Activated CD4-positive, alpha-beta memory T cell treated with anti-CD3 and anti-CD28 coated beads, Interleukin-2, amount 10 ng/mL, durations not matched to agents 7 days and 5 days (primary cell): ENCODE measurements at places on chromosomes 3 and 15. TPM values are rescaled to one million over a fixed set of nuclear protein-coding genes. Genes with fewer than 3 reads are reported as not detected.

SLC9C1 gene
- not detected for total RNA-seq

RAB6B gene
- total RNA-seq = 4.5 TPM

RGMA gene
- total RNA-seq = 0.18 TPM

CLDN11 gene
- total RNA-seq = not detected

ACTC1 gene
- total RNA-seq = not detected

AP3S2 gene
- 30.3 TPM for total RNA-seq

GP9 gene
- total RNA-seq = not detected

GATA2 gene
- total RNA-seq = 0.08 TPM

MNS1 gene
- total RNA-seq = not detected

PRR20G gene
- total RNA-seq = not detected

SERINC4 gene
- total RNA-seq = 0.15 TPM

IRAK2 gene
- total RNA-seq = 5.1 TPM

CFAP20DC gene
- 1.4 TPM for total RNA-seq

FBXL22 gene
- 0.28 TPM for total RNA-seq

CD276 gene
- total RNA-seq = 1.6 TPM

SPINK8 gene
- total RNA-seq = not detected

DNA sequence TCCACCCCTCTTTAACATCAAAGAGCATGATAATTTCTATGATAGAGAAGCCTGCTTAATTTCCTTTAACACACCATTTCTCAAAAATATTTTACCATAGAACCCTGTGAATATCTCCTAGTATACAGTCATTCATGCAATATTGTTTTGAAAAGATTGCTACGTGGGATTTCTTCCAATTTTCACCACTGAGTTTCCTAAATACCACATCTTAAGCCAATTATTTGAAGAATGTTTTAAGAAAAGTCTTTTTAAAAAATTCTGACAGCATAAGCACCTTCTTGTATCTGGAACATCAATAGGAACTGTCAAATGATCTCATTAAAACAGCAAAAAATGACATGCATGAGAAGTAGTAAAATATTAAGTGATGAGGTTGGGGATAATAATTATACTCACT, 1126.7 kb downstream of the TUSC7 start:
- DNase-seq = no peak

DNA sequence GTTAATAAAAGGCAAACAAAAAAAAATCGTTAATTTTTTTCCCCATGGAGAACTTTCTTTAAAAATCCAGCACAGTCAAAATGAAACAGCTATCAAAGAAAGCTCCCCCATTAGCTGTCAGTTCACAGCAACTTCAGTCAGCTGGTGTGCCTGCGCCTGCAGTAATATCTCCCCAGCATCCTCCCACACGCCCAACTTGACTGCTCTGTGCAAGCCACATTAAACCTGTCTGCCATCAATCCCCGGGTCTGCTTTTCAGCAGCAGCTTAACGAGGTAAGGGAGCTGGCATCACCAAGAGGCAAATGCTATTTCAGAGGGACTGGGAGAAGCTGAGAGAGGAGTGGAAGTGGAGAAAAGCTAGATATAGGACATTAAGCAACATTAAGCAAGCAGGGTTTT, 337.5 kb downstream of the GAP43 start:
- DNase-seq = no peak

DNA sequence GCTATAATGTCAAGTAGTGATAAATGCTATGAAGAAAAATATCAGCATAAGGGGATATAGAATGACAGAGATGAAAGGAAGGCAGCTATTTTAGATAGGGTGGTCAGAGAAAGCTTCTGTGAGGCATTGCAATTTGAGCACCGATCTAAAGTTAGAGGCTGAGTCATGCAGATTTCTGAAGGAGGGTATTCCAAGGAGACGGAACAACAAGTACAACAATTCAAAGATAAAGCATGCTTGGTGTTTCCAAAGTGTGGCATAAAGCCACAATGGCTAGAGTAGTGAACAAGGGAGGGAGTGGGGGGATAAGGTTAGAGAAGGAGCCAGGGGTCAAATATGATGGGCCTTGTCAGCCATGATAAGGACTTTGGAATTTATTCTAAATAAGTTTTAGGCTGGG, 71.9 kb downstream of the PFN2 start:
- DNase-seq = no peak

- DNase-seq = no peak
Observed at GRCh38 chr3:49358884-49359225, 702 bp upstream of the GPX1 start.

- DNase-seq = no peak
Observed at GRCh38 chr3:47152578-47152977, 11.3 kb downstream of the SETD2 start.

- DNase-seq = no peak
Observed at GRCh38 chr3:53288214-53288613, 32.4 kb upstream of the TKT start.

DNA sequence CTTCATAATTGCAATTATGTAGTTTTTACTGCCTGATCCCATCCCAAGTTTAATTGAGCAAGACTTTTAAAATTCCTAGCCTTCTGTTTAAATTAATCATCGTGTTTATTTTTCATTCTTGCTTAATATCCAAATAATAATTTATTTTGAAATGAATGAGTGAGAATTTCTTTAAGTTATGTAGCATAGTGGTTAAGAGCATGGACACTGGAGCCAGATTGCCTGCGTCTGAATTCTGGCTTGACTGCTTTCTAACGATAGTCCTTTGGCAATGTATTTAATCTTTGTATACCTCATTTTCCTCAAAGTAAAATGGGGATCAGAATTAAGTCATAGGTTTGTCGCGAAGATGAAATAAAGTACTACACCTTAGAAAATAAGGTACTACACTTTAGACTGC, 71.4 kb downstream of the LRRC49 start:
- DNase-seq = no peak

- DNase-seq = no peak
Observed at GRCh38 chr15:39823634-39824033, 41.0 kb upstream of the FSIP1 start.

GRCh38 chr3:108345492-108346205, 49.3 kb downstream of the HHLA2 start:
- DNase-seq = no peak

DNA sequence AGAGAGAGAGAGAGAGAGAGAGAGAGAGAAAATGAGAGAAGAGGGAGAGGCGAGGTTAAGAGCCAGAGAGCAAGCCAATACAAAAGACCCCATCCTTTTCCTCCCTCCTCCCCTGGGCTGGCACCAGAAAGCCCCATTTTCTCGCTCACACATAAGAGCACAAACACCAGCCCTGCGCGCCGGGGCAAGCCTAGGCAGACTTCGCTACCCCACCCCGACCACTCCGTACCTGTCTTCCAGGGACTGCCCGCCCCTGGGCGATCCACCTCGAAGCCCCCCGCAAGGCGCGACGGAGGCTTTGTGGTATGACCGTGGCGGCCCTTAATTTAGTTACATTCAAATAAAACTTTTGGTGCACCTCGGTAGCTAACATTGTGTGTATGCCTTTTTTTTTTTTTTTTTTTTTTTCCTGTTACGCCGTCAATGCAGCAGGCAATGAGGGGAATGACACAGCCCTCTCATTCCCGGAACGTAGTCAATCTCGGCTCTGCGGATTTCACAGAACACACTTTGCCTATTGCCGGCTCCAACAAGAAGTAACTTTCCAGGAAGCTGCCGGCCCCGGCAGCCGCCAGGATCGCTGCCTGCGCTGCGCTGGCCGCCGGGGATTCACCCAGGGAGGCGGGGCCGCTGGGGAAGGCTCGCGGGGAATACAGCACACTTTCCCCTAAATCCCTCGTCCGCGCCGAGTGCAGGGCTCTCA, 7.7 kb downstream of the BCL6 start:
- peak; percentile 51 for DNase-seq

- DNase-seq = no peak
Observed at GRCh38 chr3:126873416-126873815, 109.5 kb upstream of the PLXNA1 start.

- DNase-seq = no peak
Observed at GRCh38 chr3:135057996-135058395, 262.9 kb downstream of the EPHB1 start.

- no peak for DNase-seq
Observed at GRCh38 chr3:154776549-154777225, 303.4 kb upstream of the MME start.

GRCh38 chr3:18113417-18113816, 311.7 kb downstream of the SATB1 start:
- DNase-seq = no peak

GRCh38 chr3:335240-335639, 138.7 kb downstream of the CHL1 start:
- no peak for DNase-seq

DNA sequence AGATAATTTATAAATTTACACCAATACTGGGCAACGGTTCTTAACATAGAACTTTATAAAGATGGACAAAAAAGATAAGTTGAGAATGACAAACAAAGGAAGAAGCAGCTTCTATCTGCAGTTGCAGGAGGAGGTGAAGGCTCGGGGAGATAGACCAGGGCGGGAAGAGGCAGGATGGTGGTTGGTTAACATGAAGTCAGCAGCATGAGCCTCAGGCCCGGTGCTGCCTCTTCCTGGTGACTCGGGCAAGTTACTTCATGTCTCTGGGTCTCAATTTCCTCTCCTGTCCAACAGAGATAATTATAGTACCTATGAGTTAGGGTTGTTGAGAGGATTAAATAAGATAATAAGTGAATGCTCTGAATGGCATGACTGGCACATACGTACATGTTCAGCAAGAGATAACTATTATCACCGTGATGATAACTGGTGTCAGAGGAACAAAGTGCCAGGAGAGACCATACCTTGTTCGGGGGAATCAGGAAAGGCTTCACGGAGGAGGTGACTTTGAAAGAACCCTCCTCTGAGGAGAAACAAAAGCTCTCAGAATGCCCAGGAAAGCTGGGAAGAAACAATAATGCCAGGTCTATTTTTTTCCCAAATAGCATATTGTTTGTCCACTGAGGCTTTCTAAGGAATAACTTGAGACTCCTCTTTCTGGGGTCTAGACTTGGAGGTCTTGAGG, 4.4 kb downstream of the PAK6 start:
- no peak for DNase-seq

DNA sequence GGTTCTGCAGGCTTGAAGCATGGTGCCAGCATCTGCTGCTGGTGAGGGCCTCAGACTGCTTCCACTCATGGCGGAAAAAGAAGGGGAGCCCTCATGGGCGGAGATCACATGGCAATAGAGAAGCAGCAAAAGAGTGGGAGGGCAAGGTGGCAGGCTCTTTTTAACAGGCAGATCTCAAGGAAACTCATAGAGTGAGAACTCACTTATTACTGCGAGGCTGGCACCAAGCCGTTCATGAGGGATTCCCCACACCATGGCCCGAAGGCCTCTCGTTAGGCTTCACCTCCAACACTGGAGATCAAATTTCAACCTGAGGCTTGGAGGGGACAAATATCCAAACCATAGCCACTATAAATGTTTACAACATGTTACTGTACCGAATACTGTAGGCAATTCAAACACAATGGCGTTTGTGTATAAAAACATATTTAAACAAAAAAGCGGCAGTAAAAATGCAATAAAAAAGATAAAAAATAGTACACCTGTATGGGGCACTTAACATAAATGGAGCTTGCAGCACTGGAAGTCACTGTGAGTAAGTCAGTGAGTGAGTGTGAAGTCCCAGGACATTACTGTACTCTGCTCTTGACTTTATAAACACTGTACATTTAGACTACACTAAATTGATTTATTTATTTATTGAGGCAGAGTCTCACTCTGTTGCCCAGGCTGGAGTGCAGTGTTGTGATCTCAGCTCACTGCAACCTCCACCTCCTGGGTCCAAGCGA, 18.8 kb upstream of the MOBP start:
- no peak for DNase-seq

DNA sequence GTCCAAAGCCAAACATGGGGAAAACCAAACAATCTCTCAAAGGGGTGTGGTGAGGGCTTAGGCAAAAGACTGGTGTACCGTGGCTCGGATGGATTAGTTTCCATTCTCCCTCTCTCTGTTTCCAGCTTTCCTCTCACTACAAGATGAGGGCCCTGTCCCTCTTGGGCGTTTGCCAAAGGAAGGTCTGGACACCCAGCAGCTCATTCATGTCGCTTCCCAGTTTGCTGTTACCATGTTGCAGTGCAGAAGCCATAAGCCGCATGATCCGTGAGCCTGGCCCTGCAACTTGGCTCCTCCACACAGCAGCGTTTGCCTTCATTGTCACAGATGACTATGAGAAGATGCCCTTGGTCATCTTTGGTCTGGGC, 92.2 kb downstream of the APBA2 start:
- DNase-seq = no peak

DNA sequence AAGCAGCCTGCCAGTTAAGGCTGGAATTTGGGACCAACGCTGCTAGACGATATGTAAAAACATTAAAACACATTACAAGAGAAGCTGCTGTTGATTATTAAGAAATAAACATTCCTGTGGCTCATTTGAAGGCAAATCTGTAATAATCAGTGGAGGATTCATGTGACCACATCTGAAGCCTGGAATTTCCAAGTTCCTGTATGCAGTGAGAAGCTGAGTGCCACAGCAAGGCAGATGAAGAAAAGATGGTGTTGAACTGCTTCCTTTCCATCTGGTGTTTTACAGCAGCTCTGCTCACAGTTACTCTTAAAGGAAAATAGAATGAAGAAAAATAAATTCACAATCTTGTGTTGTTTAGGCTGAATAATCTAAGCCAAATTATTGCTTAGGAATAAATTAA, 139.3 kb upstream of the ROBO2 start:
- DNase-seq = no peak

GRCh38 chr3:14411166-14411526, 8.7 kb downstream of the SLC6A6 start:
- DNase-seq = no peak

GRCh38 chr3:146464783-146465182, 4.6 kb downstream of the PLSCR2 start:
- DNase-seq = no peak

- DNase-seq = peak; percentile 19
Observed at GRCh38 chr3:138833899-138834595, 681 bp downstream of the PIK3CB start.

GRCh38 chr15:31499953-31500765, 173.5 kb downstream of the KLF13 start:
- DNase-seq = no peak

DNA sequence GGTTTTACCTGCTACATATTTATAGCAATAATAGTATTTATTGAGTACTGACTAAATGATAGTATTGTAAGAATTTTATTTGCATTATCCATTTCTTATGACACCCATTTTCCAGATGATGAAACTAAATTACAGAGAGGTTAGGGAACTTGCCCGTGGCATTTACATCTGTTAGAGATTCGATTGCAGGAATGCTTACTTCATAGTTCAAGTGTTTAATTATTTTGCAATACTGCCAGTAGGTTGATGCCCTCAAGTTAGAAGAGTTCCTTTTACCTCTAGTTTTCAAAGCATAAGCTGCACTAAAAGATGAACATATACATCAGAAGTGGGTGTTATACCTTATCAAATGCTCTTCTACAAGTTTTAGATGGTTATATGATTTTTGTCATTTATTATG, 362.8 kb upstream of the RGMA start:
- DNase-seq = no peak

DNA sequence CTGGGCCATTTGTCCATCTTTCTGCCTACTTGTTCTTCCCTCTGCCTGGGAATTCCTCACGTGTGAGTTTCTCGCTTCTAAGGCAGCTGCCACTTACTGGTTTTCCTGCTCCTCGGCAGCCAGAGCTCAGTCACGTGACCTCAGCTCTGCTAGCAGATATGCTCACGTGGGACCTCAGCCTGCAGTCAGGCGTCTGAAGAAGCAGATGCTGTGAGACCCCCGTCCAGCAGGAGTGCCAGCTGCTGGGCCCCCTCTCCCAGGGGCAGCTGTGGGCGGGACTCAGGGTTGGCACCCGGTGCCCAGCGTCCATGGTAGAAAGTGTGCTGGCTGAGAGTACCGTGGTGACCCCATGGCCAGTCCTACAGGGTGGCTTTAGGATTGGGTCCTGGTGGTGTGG, 161.3 kb upstream of the TLE3 start:
- DNase-seq = peak; percentile 36
